CD4-positive, alpha-beta T cell (primary cell): ENCODE measurements at places on chromosomes 5 and 9.

- no peak for DNase-seq
Observed at GRCh38 chr9:128043467-128043868, 23.7 kb downstream of the NAIF1 start.

DNA sequence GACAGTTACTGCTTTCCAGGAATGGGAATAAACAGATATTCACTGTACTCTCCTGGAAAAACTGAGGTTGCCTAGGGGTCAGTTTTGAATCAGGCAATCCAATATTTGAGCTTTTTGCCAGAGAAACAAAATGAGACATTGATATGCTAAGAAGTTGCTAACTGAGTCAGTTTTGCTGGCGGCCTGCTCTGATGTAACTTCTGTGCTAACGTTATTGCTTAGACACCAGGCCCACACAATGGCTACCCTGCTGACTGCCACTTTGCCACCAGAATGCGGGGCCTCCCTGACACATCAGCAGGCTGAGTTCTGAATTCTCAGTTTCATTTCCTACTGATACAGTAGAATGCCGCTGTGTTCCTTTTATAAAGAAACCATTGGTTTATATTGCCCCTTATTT lies 18.2 kb upstream of the ZNF618 start:
- DNase-seq, result no peak

- DNase-seq, result no peak
Observed at GRCh38 chr5:5979761-5980537, 398.4 kb downstream of the MED10 start.

DNA sequence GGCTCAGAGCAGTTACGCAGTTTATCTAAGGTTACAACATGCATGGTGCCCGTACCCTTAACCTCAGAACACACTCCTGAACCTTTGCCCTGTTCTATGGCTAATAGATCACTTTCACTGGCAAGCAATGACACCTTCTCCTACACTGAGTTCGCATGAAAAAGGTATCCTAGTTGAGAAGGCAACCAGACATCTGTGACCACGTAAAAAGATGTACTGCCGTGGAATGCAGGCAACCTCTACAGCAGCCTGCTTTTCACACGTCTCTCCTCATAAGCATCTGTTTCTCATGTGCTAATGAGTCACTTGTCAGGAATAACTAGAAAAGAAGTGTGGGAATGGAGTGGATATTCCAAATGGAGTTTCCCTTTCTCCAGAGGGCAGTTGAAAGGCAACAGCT lies 71.4 kb downstream of the FBXO38 start:
- no peak for DNase-seq
